Breast epithelium (tissue), 4 donors: ENCODE measurements at places on chromosomes 11 and 22. TPM values are rescaled to one million over a fixed set of nuclear protein-coding genes. Genes with fewer than 3 reads are reported as not detected.
A peak's percentile ranks its signal among the peaks of the same experiment; 100 is the strongest.

- no peak overlapping the region for H3K27ac ChIP-seq
- no peaks in the 10 kb centered on the region for H3K27me3 ChIP-seq
- DNase-seq: no peak
- no peaks in the 10 kb centered on the region for H3K36me3 ChIP-seq
- no peaks in the 10 kb centered on the region for H3K4me1 ChIP-seq
Measured at GRCh38 chr22:36086629-36087254, 58.1 kb upstream of the RBFOX2 start.

DNA sequence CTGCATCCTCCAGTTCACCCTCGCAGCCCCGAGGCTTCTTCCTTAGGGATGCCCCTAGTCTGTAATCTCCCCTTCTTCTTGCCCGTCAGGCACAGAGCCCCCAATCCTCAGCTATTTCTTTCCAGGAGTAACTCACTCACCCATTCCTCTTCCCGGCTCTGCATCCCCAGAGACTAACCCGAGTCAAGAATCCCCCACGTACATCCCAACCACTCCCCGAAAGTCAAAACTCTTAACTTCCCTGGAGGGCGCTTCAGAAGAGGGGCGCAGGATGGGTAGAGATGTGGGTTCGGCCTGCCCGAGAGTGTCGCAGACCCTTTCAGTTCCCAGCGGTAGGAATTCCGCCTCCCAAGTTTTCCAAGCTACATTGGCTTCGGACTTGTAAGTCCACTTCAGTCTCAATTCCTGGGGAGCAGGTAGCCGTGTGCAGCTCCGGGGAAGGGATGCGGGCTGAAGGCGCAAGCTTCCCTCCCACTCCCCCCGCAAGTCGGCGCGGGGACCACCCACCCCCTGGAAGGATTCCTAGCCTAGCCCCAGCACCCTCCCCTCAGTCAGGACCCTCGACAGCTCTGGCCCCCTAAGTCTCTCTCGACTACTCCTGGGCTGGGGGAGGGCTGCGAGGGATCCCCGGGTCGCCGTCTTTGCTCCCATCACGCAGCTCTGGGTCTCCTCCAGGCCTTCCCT is 871 bp downstream of the BDNF start:
- peaks cover 14% of the 10 kb centered on the region for H3K4me1 ChIP-seq
- peaks cover 12% of the 10 kb centered on the region for H3K27me3 ChIP-seq
- no peak overlapping the region for H3K27ac ChIP-seq
- no peaks in the 10 kb centered on the region for H3K36me3 ChIP-seq

DNA sequence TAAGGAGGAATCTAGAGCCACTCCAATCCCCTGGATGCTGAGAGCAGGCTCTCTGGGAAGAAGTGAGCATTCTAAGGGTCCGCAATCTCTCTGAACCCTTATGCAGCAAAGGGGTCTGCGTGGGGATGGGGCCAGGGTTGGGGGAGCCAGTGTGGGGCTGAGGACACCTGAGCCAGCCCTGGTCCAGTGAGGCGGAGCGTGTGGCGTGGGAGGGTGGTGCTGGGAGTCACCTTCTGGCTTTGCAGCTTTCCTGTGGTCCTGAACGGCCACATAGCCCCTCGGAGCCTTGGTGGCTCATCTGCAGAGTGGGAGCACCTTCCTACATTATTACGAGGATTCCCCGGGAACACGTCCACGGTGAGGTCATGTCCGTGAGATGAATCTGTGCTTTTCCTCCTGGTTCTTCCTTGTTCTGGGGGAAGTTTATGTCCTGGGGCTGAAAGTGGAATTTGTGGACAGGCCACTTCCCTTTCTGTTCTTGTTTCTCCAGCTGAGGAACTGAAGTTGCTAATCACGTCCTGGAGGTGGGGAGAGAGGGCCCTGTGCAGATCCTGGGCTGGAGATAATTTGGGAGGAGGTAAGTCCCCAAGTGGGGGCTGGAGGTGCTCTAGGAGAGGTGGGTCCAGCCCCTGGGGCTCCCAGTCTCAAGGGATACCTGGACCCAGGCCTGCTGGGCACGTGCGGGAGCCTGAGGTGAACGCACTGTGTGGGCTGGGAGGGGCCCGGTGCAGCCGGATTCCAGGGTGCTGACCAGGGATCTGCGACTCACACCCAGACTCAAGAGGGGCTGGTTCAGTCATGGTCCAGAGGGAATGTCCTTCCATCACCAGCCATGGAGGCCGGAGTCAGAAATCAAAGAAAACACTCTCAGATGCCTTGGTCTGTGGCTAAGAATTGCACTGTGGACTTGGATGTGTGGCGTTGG is 6.1 kb downstream of the MRGPRE start:
- no peak overlapping the region for H3K27ac ChIP-seq
- no peak overlapping the region for H3K4me3 ChIP-seq
- no peaks in the 10 kb centered on the region for H3K36me3 ChIP-seq
- H3K27me3 ChIP-seq: peaks cover 34% of the 10 kb centered on the region

- peak overlapping the region; percentile 41 for H3K27ac ChIP-seq
- no peaks in the 10 kb centered on the region for H3K36me3 ChIP-seq
- DNase-seq: no peak
- no peaks in the 10 kb centered on the region for H3K27me3 ChIP-seq
- H3K4me3 ChIP-seq: no peak overlapping the region
- H3K4me1 ChIP-seq: no peaks in the 10 kb centered on the region
Measured at GRCh38 chr11:95444309-95445241, 213.6 kb upstream of the SESN3 start.

- no peak overlapping the region for H3K4me3 ChIP-seq
- H3K27me3 ChIP-seq: no peaks in the 10 kb centered on the region
- DNase-seq: no peak
- peaks cover 7% of the 10 kb centered on the region for H3K4me1 ChIP-seq
- no peaks in the 10 kb centered on the region for H3K36me3 ChIP-seq
- H3K27ac ChIP-seq: no peak overlapping the region
Measured at GRCh38 chr22:17827466-17827865, 53.2 kb upstream of the BID start.

- no peaks in the 10 kb centered on the region for H3K27me3 ChIP-seq
- no peak for DNase-seq
- H3K4me1 ChIP-seq: no peaks in the 10 kb centered on the region
- H3K4me3 ChIP-seq: peak overlapping the region; percentile 94
- no peaks in the 10 kb centered on the region for H3K36me3 ChIP-seq
Measured at GRCh38 chr22:44026630-44027511, 2.8 kb downstream of the PARVB start.

DNA sequence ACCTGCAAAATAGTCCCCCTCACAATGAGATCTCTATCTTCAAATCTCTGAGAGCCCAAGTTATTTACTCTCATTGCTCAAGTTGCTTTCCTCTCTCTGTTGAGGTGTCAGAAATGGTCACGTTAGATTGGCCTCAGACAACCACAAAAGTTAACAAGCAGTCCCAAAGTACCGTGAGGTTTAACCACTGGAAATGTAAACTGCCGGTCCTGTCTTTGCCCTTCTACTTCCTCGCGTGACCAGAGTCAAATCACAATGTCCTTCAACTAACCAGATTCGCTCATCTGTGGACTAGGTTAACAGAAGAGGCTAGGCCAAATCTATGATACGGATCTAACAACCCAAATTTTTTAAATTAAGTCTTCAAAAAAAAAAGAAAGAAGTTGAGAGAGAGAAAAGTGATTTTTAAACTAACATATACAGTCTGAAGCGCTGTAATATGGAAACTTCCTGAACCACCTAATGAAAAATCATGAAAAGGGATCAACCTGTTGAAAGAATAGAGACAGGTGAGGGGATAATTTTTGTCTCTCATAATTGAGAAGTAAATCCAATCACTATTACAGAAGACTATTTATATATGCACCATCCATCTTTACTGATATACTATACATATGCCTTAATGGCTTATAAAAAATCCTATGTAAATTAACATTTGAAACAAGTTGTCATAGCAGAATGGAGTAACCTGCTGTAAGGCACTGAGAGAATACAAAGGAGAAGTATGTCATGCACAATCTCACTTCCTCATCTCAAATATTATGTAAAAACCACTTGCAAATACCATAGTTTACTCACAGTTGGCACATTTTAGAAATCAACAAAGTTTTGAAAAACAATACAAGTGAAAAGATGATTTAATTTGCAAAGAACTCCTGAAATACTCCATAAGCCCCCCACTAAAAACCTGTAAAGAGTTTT is 3.3 kb upstream of the JAML start:
- no peaks in the 10 kb centered on the region for H3K36me3 ChIP-seq
- H3K4me1 ChIP-seq: no peaks in the 10 kb centered on the region
- no peaks in the 10 kb centered on the region for H3K27me3 ChIP-seq
- no peak for DNase-seq
- no peak overlapping the region for H3K4me3 ChIP-seq

DNA sequence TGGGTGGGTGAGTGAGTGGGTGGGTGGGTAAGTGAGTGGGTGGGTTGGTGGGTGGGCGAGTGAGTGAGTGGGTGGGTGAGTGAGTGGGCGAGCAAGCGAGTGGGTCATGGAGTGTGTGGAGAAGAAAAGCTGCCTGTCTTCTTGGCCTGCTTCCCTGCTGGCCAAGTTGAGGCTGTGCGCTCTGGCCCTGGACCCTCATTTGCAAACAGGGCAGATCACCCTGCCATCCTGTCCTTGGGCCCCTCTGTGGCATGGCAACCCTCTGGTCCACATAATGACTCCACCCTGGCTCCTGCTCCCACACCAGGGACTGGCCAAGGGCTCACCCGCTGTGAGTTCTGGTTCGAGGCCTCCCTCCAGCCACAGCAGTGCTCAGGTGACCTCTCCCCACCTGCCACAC is 35.1 kb downstream of the CAPN1 start:
- H3K4me3 ChIP-seq: no peak overlapping the region
- no peak for DNase-seq
- no peak overlapping the region for H3K27ac ChIP-seq
- H3K27me3 ChIP-seq: no peaks in the 10 kb centered on the region
- no peaks in the 10 kb centered on the region for H3K36me3 ChIP-seq

DNA sequence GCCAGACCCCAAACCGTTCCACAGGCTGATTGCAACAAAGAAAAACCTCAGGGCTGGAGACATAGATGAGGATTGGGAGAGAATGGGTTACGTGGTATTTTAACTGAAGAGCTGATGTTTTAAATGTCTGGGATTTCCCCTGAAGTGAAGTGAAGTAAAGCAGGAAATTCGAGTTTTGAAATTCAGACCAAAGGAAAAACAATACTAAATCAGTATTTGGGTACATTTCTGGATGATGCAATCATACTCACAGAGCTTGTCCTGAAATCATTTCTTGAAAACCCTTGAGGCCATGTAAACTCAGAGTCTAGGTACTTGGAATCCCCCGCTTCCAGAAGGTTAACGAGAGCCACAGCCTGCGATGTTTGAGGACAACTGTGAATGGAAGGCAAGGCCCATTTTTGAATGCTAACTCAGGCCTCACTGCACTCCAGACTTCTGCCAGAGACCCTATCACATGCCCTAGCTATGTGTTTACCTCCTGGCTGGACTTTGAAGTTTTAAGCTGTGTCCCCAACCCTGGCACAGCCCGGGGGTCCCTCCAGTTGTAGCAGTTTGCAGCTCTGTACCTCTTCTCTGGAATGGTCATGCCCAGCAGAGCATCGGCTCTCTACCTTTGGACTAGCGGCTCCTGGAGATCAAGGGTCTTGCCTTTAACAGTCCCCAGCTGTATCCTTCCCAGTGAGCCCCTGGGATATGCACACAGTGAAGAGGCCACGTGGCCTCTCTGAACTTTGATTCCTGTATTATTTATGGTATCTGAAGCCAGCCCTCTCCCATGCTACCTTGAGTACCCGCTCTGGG is 5.4 kb upstream of the FTH1 start:
- peak; percentile 51 for DNase-seq
- H3K4me3 ChIP-seq: peak overlapping the region; percentile 26
- no peaks in the 10 kb centered on the region for H3K27me3 ChIP-seq
- H3K4me1 ChIP-seq: peaks cover 60% of the 10 kb centered on the region

DNA sequence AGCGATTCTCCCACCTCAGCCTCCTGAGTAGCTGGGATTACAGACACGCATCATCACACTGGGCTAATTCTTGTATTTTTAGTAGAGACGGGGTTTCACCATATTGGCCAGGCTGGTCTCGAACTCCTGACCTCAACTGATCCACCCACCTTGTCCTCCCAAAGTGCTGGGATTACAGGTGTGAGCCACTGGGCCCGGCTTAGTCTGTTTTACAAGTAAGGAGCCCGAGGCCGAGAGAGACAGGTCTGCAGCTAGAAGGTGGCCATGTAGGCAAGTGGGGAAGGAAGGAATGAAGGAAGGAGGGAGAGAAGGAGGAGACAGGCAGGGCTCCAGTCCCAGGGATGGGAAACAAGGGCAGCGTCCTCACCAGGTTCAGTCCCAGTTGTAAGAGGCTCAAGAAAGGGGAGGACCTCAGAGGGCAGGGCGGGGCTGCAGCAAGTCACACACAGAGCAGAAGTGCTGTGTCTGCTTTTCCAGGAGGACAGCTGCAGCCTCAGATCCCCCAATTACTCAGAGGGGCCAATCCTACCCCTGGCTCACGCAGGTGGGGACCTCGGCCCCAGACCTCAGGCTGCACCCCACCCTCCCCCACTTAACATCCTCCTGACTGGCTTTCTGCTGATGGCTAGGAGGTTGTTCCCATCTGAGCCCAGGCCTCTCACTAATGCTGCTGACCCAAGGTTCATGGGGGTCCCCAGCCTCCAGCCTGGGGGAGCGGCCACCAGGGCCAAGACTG is 53.8 kb upstream of the PRR5 start:
- H3K4me1 ChIP-seq: no peaks in the 10 kb centered on the region
- H3K27me3 ChIP-seq: no peaks in the 10 kb centered on the region
- DNase-seq: no peak
- no peaks in the 10 kb centered on the region for H3K36me3 ChIP-seq
- peak overlapping the region; percentile 7 for H3K4me3 ChIP-seq

DNA sequence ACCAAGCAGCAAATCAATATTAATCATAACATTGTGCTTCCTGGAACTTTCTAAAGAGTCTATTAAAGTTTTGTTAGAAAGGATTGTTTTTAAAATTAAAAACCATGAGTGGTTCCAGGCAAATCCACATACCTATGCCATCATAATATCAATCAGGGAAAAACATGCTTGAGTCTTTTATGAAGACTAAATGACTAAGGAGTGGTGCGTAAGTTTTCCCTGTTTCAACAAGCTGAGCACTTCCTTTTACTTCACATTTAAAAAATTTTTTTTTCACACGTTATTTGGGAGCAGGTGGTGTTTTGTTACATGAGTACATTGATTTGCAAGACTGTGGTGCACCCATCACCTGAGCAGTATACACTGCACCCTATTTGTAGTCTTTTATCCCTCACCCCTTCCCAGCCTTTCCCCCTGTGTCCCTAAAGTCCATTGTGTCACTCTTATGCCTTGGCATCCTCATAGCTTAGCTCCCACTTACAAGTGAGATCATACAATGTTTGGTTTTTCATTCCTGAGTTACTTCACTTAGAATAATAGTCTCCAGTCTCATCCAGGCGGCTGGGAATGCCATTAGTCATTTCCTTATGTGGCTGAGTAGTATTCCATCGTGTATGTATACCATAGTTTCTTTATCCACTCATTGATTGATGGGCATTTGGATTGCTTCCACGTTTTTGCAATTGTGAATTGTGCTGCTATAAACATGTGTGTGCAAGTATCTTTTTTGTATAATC is 1190.3 kb upstream of the RAG2 start:
- DNase-seq: no peak
- no peaks in the 10 kb centered on the region for H3K36me3 ChIP-seq
- H3K4me3 ChIP-seq: no peak overlapping the region
- H3K27ac ChIP-seq: no peak overlapping the region

GRCh38 chr11:119121811-119122124 is 388 bp downstream of the HINFP start:
- H3K4me3 ChIP-seq: peak overlapping the region; percentile 91
- H3K36me3 ChIP-seq: no peaks in the 10 kb centered on the region
- no peak for DNase-seq
- no peaks in the 10 kb centered on the region for H3K27me3 ChIP-seq
- peak overlapping the region; percentile 89 for H3K27ac ChIP-seq
- peaks cover 4% of the 10 kb centered on the region for H3K4me1 ChIP-seq

Gene FAM180B
- not detected for total RNA-seq

Gene C11orf42
- total RNA-seq: not detected
